ENCODE measurements at places on chromosomes 2 and 18.

DNA sequence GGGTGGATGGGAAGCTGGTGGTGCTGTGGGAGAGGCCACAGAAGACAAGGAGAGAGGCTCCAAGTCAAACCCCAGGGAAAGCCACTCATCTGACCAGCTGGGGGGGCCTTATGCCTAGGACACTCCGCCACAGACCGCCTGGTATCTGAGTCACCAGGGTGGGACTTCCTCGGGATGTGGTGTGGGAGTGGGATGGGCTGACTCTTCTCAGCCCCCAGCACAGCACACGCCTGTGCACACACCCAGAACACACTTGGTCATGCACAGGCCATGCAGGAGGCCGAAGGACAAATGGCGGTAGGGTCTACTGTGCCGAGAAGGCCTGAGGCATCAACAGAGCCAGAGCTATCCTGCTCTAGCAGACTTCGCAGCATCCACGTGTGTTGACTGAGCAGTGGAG, 136.4 kb downstream of the INHBB start:
- DNase-seq = peak; percentile 42

GRCh38 chr2:190119923-190120590, 57.5 kb upstream of the MSTN start:
- DNase-seq = no peak

DNA sequence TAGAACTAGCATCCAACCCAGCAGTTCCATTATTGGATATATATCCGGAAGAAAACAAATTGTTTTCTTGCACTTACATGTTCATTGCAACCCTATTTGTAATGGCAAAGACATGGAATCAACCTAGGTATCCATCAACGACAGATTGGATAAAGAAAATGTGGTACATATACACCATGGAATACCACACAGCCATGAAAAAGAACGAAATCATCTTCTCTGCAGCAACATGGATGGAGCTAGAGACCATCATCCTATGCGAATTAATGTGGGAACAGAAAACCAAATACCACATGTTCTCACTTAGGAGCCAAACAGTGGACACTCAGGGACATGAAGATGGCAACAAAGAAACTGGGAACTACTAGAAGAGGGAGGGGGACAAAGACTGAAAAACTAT, 352.7 kb downstream of the CDH2 start:
- DNase-seq = no peak

GRCh38 chr18:76589866-76590265, 94.8 kb upstream of the ZNF516 start:
- DNase-seq = no peak

- no peak for DNase-seq
Measured at GRCh38 chr2:193251909-193252308, 1057.2 kb upstream of the TMEFF2 start.

GRCh38 chr2:31556940-31557339, 23.8 kb downstream of the SRD5A2 start:
- no peak for DNase-seq

DNA sequence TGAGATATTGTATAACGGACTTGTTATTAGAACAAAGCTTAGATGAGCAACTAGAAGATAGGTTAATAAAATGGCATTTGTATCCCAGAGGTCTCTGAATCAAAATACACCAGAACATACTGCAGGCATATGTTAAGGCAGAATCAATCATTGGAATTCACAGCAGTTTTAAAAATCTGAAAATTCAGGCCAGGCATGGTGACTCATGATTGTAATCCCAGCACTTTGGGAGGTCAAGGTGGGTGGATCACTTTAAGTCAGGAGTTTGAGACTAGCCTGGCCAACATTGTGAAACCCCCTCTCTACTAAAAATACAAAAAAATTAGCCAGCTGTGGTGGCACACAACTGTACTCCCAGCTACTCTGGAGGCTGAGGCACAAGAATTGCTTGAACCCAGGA, 405.2 kb downstream of the ZEB2 start:
- DNase-seq = no peak

GRCh38 chr2:133726973-133727372, 158.7 kb upstream of the NCKAP5 start:
- no peak for DNase-seq

DNA sequence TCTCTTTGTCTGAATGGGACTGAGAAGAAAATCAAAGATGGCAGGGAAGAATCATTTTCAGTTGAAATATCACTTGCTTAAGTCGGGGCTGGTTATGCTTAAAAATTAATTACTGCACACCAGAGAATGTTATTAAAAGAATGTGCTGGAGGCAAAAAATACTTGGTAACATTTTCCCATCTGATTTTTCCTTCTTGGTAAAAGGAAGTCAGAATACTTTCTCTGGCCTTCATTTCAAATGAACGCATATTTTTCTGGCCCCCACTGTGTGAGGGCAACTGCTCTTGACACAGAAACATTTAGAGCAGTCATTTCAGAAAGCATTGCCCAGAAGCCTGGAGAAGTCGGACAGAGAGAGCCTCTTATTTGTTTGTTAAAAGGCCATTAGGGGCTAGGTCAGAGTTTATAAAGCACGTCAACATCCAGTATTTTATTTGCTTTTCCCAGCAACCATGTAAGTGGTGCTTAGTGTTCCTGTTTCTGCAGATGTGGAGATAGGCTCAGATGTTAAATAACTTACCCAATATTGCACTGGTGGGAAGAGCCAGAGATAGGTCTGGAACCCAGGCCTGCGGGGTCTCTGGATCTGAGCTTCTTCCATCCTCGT, 32.9 kb upstream of the LYPD6B start:
- DNase-seq = no peak

- no peak for DNase-seq
Measured at GRCh38 chr18:63085611-63086010, 234.0 kb downstream of the BCL2 start.

DNA sequence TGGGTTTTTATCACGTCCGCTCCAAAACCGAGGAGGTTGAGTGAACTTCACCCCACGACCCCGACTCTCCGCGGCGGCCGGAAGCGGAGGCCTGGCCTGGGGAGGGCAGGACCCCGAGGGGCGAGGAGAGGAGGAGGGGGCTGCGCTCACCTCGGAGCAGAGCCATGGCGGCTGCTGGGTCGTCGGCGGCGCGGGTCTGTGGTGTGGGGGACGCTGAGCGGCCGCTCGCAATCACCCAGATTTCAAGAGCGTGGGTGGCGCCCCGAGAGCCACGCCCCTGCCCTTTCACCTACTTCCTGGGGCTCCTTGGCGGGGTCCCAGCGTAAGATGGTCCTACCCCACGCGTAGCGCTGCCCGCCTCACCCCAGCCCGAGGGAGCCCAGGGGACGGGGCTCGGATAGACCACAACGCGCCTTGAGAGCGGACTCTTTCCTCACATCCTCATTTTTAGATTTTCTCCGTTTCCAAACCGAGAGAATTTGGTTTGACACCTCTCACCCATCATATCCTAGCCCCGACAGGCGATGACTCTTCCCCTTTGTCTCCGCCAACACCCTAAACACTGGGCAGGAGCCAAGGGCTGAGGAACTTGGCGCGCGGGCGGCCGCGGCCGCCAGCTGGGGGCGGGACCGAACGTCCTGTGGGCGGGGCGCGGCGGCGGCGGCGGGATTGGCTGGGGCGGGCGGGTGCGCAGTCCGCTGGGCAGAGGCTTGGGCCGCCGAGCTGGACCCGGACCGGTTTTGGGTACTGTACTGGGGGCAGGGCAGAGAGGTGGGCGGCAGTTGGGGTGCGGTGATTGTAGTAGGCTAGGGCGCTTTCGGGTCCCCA, at the start of gene ACAA2:
ACAA2 (minus strand) TSS at position 215 of the 828 bp plus-strand sequence; CDS start at position 166, 49 bp downstream.
- DNase-seq = peak; percentile 94

GRCh38 chr2:172436889-172437288, 9.5 kb downstream of the ITGA6 start:
- no peak for DNase-seq

GRCh38 chr2:211722928-211723327, 815.7 kb downstream of the ERBB4 start:
- no peak for DNase-seq

DNA sequence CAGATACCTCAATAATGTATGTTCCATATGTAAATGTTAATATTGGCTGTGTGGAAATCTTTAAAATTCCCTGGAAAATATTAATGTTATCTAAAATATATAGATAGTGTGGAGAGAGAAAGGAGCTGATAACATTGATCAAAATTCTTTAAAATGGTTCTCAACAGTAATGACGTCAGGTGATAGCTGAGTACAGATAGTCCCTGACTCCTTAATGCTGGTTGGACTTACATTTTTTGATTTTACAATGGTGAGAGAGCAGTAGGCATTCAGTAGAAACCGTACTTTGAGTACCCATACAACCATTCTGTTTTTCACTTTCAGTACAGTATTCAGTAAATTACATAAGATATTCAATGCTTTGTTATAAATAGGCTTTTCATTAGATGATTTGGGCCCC, 146.6 kb downstream of the GALNT3 start:
- DNase-seq = no peak

- no peak for DNase-seq
Measured at GRCh38 chr2:52222128-52222527, 1190.2 kb upstream of the NRXN1 start.

GRCh38 chr18:29217124-29217915, 1040.4 kb upstream of the CDH2 start:
- no peak for DNase-seq

GRCh38 chr18:4333043-4333442, 122.1 kb downstream of the DLGAP1 start:
- DNase-seq = no peak

DNA sequence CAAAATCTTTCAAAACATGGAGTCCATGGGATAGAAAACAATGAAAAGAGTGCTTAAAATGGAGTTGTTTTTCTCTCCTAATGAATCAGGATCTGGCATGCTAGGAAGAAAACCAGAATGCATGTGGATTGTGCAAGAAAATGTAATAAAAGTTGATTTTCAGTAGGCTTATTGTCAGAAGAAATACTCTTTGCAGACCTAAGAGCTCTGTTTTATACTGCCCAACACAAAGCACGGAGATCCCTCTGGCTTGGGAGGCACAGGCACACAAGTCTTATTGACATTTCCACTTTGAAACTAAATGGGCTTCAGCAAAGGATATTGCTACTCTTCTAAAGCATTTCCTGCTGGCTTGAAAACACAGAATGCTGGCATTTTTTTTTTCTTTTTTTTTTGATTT, 15.5 kb upstream of the DAPL1 start:
- no peak for DNase-seq

GRCh38 chr2:119252186-119253113, 28.8 kb downstream of the STEAP3 start:
- no peak for DNase-seq

GRCh38 chr2:41701231-41701630, 346.6 kb upstream of the PKDCC start:
- DNase-seq = no peak

GRCh38 chr2:101173707-101174295, 22.6 kb upstream of the TBC1D8 start:
- no peak for DNase-seq

GRCh38 chr2:101253013-101253702, 472 bp downstream of the CNOT11 start:
- DNase-seq = peak; percentile 89

GRCh38 chr2:19886261-19886660, 15.5 kb downstream of the TTC32 start:
- DNase-seq = no peak

GRCh38 chr2:63249161-63249560, 198.5 kb downstream of the OTX1 start:
- no peak for DNase-seq

DNA sequence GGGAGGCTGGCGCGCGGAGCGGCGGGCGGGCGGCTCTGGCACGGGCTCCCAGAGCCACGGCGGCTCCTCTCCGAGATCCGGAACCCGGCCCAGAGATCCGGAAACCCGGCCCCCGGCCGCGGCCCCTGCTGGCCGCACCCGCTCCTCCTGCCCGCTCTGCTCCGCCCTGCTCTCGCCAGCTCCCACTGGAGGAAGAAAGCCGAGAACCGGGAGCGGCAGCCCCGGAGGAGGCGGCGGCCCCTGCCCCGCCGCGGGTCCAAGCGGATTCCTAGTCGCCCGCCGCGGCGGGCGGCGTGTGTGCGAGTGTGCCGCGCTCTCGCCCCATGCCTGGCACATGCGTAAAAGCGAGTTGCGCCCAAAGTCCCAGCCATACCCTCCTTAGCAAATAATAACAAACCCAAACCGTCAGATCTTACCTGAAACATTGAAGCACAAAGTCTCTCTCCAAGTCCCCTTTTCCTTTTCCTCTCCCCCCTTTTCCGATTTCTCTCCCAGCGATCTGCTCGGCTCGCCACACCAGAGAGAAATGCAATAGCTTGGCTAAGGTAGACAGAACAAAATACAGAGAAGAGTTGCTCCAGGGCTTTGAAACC, 108.7 kb upstream of the KCTD1 start:
- DNase-seq = peak; percentile 92

DNA sequence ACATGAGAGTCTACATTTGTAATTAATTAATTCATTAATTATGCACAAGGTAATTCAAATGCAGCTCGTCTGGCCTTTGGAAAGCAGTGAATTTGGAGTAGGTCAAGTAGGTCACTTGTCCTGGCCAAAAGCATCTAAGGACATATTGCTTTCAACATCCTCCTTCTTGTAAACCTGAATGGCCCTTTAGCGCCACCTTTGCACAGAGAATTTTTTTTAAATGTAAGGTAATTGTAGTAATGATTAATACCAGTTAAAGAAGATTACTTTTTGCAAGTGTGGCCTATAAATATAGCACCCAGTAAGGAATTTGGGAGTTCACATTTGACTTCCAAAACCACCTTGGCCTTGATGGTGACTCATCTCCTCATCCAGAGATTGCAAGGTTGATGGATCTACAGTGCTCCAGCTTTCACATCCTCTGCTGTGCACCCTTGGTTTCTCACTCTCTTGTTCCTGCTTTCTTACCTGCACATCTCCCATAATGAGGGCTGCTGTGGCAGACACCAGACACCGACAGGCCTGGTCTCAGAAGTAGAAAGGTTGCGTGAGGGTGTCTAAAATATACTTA, 481.7 kb downstream of the TGIF1 start:
- DNase-seq = no peak

DNA sequence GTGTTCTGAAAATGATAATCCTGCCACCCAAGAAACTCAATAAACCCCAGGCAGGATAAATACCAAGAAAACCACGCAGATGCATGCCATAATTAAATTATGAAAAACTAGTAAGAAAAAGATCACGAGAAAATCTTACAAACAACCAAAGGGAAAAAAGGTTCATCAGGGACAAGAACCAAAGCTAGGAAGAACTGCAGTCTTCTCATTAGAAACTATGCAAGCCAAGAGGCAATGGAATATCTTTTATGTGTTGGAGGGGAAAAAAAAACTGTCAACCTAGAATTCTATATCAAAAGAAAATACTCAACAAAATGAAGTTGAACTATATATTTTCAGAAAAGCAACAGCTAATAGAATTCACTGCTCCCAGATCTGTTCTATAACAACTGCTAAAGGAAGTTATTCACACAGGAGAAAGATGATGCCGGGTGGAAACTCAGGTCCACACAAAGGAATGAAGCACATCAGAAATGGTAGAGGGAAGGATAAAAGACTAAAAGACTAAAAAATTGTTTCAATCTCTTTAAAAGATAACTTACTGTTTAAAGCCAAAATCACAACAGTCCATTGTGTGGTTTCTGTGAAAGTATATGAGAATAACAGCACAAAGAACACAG, 55.0 kb downstream of the NDUFA10 start:
- DNase-seq = no peak

GRCh38 chr2:186697536-186697935, 3.7 kb downstream of the FAM171B start:
- DNase-seq = no peak

All from upper lobe of right lung (tissue), 1 donor.